ENCODE measurements at places on chromosomes 7 and 10.

DNA sequence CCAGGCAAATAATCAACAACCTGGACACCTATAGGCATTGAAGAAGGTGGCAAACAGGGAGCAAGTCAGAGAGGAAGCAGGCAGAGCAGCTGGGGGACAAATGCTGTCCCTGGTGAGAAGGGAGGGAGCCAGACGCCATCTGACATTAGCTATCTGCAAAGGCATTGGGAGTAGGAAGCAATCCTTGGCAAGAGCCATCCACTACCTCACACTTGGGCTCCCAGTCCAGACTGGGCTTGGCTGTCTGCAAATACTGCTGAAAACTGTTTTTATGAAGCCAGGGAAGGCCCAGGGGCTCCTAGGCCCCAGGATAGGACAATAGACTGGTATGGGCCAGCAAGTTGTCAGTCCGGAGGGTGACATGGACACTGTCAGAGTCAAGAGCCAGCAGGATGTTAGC lies 132.5 kb downstream of the SORBS1 start:
- no peak for DNase-seq

GRCh38 chr7:32043688-32044087 lies 26.5 kb downstream of the PDE1C start:
- DNase-seq, result no peak

DNA sequence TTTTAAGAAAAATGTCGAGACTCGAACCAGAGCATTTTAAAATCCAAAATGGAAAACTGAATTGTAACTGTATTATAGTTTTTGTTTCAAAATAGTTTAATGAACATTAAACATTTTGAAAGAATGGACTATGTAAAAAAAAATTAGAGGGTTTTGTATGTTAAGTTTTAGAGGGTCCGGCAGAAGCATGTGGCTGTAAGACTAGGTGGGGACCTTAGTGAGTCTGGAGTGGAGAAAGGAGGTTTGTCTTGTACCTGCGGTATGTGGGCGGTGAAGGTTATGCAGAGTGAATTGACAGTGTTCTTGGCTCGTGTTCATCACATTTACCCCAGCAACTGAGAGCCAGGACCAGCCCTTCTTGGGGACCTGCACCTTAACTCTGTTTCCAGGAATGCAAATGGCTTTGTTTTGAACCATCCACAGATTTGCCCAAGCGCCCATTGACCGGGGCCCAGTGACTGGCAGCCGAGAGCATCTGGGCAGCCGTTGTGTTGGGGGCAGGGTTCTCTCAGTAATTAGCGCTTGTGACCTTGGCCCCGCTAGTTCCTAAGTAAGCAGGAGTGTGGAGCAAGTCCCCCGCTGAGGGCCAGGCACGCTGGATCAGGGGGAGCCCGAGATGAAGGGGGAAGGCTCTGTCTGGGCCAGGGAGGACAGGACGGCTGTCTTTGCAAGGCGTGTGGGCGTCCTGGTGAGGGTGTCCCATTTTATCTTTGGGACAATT lies 1.4 kb upstream of the KLF6 start:
- DNase-seq, result no peak

DNA sequence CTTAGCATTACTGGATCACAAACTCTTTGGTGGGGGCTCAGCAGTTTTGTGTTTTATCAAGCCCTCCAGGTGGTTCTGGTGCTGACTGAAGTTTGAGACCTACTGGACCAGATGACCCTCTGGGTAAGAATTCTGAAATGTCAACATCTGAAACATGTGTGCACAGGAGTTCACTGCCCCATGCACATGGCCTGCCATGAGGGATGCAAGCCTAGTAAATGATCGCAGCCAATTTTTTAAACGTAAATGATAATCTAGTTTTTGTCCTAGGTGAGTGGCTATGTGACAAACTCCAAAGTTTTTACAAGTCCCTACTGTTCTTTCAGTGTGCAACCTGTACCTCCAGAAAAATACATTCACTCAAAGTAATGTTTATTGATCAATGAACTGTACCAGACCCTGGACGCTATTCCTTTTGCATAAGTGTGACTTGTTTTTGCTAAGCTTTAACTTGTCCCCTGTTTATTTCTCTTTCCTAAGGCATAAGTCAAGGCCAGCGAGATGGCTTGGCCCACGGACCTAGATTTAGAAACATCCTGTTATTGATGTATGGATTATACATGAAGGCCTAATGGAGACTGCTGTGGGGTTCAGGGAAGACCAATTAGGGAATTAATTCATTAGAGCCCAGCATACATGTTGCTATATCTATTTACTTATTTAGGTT lies 531.1 kb downstream of the LRMDA start:
- no peak for DNase-seq

- no peak for DNase-seq
Observed at GRCh38 chr10:124211921-124212320, 118.5 kb upstream of the CHST15 start.

GRCh38 chr7:158356454-158356853 lies 231.2 kb downstream of the PTPRN2 start:
- DNase-seq, result no peak

DNA sequence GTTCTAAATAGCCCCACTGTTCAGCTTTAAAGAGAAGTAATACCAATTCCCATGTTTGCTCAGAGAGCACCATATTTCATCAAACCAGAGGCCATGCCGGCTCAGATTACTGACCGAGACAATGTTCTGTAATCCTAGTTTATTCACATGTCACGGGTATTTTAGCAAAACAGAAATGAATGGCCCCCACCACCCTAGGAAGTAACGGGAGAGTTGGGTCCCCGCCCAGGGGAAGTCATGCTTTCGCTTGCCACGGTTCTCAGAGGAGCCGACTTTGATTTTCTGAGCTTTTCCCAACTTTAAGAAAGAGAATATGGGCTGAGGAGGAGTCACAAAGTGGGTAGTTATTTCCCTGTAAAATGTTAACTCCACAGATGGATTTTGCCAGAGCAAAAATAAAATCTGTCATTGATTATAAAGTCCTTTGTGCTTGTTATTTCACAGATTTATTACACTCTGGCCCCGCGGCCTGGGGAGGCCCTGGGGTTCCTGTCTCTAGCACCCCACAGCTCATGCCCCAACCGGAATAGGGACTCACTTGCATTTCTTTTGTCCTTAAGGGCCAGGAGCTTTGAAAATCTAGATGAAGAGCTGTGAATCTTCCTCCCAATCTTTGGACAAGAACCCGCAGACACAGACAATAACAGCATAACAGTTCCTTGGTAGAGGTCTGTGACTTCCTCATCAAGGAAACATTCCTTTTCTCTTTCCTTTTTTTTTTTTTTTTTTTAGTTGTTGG lies 3.7 kb upstream of the GDF10 start:
- no peak for DNase-seq

DNA sequence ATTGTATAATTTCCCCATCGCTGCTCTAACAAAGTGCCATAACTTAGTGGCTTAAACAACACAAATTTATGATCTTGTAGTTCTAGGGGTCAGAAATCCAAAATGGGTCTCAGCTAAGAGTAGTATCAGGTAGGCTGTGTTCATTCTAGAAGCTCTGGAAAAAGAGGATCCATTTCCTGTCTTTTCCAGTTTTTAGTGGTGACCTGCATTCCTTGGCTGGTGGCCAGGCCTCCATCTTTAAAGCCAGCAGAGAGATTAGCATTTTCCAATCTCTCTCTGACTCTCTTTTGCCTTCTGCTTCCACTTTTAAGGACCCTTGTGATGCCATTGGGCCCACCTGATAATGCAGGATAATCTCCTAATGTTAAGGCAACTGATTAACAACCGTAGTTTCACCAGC lies 41.0 kb upstream of the C10orf120 start:
- no peak for DNase-seq

DNA sequence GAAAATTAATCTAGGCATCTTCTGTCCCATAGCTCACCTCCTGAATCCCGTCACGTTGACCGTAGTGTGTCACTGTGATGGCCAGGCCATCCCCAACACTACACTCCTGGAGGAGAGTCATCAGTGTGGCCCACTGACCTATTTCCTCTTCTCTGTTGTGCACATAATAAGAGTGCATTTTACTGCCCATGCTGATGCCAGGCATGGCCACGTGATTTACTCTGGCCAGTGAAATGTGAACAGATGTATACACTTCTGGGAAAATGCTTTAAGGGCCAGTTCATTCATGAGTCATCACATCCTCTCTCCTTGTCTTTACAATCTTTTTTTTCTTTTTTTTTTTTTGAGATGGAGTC lies 101.9 kb upstream of the PIP4K2A start:
- peak; percentile 29 for DNase-seq

DNA sequence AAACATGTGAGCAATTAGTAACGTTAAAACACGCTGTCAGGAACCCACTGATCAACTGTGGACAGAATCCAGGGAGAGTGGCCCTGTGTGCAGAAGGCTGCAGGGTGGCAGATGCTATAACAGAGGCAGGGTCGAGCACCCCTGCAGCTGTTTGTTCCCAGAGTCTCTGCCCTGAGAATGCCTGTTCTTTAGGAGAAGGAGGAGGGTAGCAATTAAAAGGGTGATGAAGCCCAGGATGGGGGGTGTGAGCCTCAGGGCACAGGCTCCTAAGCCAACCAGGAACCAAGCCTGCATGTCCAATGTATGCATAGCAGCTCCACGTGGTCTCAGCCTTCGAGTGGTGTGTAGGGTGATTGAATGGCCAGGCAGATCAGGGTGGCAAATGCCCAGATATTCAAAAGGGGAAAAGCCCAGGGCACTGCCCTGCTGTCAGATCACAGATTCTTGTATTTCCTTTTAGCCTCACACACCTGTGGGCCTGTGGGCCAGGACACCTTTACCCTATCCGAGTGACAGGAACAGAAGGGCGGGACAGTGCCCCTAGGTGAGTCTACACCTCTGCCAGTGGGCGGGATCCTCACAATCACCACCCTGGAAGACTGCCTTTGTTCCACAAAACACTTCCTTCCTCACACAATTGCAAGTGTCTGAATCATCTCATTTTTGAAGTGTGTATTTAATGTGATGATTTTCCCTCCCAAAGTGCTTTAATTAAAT lies 7.3 kb downstream of the WDFY4 start:
- no peak for DNase-seq

GRCh38 chr7:4823441-4824119 lies 38.2 kb downstream of the PAPOLB start:
- DNase-seq, result no peak

DNA sequence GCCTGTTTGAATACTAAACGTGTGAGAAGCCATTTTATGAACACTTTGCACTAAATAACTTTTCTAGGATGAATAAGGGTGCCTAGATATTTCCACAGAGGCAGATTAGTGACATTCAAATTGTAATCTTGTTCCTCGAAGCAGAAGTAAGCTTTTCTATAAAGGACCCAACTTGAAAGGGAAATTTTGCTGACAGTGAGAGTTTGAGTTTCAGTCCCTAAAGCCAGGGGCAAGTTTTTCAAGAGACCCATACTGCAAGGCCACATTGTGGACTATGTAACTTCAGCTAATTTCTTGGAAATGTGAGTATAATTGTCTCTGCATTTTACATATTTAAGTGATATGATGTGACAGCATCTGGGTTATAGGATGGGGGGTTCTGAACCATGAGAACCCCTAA lies 387.2 kb upstream of the ETV1 start:
- no peak for DNase-seq

DNA sequence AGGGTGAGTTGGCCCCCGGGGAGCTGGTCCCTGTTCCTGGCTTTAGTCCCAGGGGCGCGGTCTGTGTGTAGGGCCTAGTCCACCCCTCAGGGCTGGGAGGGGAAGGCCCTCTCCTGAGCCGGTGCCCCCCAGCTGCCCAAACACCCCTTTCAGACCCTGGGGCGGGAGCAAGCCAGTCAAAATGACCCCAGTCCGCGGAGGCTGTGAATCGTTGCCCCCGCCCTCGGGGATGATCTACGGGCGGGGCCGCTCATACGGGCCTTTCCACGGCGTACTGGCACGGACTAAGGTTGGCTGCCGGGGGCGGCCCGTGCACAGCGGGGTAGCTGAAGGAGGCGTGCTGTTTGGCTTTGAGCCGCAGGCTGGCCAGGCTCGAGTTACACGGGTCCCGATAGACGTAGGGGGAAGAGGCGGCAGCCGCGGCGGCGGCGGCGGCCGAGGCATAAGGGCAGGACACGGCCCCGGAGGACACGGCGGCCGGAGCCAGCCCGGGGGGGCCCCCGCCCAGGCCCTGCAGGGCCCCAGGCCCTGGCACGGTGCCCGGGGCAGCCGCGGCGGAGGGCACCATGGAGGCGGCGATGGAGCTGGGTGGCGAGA lies 4.3 kb downstream of the ELOVL3 start:
- DNase-seq, result peak; percentile 69

- DNase-seq, result no peak
Observed at GRCh38 chr10:127522298-127522697, 26.8 kb upstream of the NPS start.

- no peak for DNase-seq
Observed at GRCh38 chr10:111039522-111039921, 37.3 kb upstream of the ADRA2A start.

DNA sequence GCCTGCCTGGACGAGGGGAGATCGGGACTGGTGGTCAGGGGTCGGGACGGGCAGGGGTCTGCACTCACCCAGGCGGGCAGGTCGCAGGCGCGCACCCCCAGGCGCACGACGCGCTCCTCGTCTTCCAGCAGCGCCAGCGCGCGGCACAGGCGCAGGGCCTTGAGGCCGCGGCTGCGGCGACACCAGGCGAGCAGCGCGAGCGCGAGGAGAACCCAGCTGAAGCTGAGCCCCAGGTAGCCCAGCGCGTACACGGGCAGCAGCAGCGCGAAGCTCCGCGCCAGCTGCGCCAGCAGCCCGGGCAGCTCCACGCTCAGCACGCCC lies 328 bp downstream of the ESYT2 start:
- peak; percentile 65 for DNase-seq

DNA sequence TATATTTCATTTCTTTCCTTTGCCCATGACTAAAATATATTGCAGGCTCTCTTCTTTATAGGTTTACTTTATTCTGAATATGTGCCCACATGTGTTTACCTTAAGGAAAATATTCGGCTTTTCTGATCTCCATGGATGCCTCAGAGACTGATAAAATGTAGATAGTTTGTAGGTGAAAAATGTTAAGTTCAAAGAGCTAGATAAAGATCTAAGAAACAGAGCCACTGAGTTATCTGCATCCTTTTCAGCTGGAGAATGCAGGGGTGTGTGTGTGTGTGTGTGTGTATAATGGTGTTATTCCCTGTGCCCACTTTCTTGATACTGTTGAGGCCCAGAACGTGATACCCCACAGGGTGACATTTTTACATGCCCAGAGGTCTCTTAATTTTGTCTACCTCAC lies 150.8 kb downstream of the LRRC4 start:
- no peak for DNase-seq

DNA sequence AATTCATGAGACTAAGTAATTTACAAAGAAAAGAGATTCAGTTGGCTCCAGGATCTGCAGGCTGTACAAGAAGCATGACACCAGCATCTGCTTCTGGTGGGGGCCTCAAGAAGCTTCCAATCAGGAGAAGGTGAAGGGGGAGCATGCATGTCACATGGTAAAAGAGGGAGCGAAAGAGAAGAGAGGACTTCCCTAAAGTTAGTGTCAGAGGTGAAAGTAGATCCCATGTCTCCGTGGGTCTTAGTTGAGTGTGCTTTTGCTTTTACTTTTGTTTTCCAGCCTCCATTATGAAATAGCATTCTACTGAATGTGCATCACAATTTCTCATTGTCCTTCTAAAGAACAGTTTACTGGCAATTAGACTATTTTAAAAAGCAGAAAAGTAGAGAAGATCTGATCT lies 213.6 kb upstream of the FZD1 start:
- DNase-seq, result no peak

- no peak for DNase-seq
Observed at GRCh38 chr7:93040355-93040754, 77.4 kb downstream of the SAMD9 start.
